ENCODE measurements at places on chromosomes 1 and 21.
A peak's percentile ranks its signal among the peaks of the same experiment; 100 is the strongest.

- peak; percentile 61 for DNase-seq
These were observed 175.6 kb downstream of the SIPA1L2 start for GRCh38 chr1:232454227-232454886.

DNA sequence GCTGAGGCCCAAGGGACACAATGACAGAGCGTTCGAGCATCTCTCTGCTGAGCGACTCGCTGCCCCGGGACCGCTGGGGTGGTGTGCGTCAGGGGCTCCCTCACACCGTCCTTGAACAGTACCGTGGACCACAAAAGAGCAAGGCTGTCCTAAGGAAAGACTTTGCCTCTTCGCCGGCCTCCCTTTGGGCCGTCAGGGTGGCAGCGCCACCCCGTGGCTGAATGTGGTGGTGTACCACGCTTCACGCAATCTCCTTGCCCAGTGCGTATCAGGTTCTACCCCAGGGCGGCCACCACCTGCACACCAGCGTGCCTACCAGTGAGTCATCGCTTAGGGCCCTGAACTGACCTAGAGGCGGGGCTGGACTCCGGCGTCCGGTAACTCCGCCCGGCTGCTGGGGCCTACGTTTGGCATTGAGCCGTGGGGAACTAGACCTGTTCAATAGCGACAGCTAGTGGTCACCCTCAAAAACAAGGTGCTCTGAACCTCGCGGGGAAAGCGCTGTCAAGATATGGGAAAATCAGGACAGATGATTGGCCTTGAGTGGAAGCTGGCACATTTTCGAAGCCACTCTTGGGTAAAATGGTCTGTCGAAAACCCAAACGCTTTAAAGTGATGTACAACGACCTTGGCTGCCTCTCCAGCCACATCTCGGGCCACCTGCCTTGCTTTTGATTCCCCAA is 8.1 kb upstream of the TRAF3IP3 start:
- DNase-seq = peak; percentile 94

DNA sequence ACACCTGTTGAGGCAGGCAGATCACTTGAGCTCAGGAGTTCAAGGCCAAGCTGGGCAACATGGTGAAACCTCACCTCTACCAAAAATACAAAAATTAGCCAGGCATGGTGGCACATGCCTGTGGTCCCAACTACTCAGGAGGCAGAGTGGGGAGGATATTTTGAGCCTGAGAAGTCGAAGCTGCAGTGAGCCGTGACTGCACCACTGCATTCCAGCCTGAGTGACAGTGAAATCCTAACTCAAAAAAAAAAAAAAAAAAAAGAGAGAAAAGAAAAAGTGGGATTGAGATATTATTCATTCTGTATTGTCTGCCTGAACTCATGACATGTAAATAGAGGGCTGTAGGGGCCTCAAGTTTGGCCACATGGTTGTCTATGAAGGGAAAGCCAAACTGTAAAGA is 37.3 kb downstream of the WNT2B start:
- no peak for DNase-seq

DNA sequence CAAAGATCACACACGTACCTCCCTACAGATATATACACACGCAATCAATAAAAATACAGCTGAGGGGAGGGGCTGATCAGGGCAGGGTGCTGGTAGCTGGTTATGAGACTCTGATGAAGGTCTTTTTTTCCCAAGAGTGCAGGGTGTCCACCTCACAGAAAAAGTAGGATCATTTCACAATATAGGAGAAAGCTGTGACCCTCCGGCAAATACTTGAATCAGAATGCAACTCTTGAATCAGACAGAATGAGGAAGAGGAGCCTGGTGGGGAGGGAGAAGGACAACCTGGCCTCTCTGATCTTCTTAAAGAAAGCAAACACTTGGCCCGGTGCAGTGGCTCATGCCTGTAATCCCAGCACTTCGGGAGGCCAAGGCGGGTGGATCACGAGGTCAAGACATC is 269.3 kb downstream of the PCP4 start:
- DNase-seq = no peak

GRCh38 chr1:198498103-198498385 is 42.4 kb downstream of the ATP6V1G3 start:
- no peak for DNase-seq

DNA sequence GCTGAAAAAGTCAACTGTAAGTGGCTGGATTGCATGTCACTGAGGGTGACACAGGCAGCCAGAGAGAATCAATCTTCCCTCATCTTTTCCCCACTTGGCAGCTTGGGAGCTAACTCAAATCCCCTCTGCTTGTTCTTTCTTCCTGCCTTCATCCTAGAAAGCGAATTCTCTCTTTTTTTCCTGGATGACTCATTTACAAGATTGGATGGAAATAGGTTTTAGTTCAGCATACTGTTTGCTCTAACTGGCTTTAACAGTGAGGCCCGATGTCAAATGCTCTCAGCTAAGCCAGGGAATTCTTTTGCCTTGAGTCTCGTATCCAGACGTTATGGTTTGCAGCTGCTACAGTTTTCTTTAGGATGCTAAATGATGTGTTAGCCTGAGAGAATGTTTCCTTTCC is 72.7 kb downstream of the HUNK start:
- DNase-seq = no peak

DNA sequence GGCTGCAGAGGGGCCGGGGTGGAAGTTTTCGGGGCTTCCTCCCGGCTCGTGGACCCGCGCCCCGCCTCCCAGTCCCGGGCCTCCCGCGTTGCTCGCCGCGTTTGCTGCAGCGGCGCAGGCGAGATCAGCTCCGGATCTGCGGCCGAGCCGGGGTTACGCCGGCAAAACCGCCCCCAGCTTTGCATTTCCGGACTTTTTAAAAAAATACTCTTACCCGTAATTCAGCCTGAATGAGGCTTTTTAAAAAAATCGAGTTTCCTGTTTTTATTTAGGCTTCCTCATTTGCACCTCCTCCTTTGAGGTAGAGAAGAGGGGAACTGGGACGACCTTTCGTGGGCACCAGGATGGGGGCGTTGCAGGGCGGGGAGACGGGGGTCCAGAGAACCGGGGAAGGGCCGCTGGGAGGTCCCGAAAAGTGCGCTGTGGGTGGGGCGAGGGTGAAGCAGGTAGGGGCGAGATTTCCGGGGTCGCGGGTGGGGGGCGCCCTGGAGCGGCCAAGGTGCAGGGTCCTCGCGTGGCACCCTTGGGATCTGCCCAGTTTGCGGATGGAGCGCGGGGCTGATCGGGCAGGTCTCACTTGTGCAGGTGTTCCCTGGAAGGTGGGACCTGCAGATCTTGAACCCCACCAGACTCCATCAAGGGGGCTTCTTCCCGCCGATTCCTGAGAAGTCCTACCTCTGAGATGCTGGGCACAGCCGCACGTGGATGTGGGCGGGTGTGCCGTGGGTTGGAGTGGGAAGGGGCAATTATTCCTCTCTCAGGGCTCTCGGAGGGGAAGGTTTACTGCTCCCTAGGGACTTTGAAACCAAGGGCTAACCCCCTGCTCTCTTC is 1.1 kb downstream of the PIK3CD start:
- peak; percentile 74 for DNase-seq

DNA sequence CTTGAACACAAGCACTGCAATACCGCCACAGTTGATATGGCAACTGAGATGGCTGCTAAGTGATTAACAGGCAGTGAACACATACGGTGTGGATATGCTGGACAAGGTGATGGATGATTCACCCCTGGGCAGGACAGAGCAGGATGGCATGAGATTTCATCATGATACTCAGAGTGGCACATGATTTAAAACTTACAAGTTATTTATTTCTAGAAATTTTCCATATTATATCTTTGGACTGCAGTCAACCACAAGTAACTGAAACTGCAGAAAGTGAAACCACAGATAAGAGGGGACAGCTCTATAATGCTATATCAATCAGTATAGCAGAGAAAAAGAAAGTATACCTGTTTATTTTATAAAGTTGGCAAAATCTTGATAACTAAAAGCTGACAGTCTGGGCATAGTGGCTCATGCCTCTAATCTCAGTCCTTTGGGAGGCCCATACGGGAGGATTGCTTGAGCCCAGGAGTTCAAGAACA is 47.9 kb downstream of the PHACTR4 start:
- no peak for DNase-seq

DNA sequence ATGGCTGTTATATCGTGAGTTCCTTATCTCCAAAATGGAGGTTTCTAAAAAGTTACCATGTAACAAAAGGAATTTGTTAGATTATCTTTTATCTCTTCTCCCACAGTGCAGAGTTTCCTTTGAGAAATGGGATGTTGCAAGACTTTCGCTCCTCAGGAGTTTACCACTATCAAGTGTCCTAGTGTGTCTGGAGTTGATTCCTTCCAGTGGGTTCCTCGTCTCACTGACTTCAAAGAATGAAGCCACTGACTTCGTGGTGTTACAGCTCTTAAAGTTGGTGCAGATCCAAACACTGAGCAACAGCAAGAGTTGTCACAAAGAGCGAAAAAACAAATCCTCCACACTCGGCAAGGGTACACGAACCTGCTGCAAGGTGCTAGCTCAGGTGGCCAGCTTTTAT is 37.0 kb downstream of the SPAG17 start:
- no peak for DNase-seq

DNA sequence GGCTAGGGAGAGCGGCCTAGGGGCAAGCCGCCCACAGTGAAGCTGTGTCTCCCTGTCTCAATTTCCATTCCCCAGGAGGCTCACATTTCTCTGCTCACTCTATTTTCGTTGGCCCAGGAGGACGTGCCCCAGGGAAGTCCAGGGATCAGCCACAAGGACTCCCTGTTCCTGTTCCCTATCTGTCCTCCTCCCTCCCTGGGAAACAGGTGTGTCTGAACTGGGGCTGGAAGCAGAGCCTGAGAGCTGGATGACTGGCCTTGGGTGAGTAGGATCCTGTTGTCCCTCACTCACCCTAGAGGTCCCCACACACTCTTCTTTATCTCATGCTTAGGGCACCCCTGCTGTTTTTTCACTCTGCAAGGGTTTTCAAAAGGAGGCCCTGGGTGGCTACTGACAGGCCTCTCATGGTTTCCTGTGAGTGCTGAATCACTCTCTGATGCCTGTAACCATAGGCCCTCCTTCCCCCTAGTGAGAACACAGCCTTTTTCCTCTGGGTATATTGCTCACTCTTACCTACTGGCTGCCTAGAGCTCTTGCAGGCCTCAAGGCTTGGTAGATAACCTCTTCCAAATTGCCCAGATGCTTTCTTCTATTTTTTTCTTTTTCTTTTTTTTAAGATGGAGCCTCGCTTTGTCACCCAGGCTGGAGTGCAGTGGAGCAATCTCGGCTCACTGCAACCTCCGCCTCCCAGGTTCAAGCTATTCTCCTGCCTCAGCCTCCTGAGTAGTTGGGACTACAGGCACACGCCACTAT is 3.3 kb upstream of the UTP11 start:
- DNase-seq = peak; percentile 41

DNA sequence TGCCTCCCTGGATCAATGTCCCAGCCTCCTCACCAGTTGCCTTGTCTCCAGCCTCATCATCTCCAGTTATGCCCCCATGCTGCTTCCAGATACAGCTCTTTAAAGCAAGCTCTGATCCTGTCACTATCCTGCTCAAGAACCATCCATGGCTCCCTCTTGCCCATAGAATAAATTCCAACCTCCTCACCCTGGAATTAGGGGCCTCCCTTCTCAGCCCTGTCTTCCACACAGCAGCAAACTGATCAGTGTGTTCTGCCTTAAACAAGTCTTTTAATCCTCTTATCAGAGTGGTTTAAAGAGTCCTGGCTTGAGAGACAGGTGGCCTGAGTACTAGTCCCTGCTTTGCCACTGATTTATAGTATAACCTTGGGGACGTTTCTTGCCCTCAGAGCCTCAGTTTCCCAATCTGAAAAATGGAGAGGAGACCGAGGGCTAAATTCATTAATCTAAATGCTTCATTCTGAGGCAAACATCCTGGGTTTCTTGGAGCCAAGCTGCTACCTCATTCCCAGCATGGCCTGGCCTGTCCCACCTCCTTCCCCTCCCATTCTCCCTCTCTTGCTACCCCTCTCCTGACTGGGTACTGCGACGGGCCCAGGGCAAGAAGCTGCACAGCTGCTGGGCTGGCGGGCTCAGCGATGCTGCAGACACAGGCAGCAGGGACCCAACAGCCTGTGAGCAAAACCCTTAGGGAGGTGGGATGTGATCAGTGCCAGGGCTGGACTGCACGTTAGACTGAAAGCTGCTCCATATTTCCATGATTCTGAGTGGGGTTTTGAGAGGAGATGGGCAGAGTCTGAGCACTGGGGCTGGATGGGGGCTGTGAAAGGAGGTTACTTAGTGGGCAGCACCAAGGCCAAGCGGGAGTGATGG is 221.4 kb downstream of the PTPRU start:
- peak; percentile 35 for DNase-seq

All from H7 (cell line).